ENCODE measurements at places on chromosomes 1 and 21. TPM values are rescaled to one million over a fixed set of nuclear protein-coding genes. Genes with fewer than 3 reads are reported as not detected.
A peak's percentile ranks its signal among the peaks of the same experiment; 100 is the strongest.

DNA sequence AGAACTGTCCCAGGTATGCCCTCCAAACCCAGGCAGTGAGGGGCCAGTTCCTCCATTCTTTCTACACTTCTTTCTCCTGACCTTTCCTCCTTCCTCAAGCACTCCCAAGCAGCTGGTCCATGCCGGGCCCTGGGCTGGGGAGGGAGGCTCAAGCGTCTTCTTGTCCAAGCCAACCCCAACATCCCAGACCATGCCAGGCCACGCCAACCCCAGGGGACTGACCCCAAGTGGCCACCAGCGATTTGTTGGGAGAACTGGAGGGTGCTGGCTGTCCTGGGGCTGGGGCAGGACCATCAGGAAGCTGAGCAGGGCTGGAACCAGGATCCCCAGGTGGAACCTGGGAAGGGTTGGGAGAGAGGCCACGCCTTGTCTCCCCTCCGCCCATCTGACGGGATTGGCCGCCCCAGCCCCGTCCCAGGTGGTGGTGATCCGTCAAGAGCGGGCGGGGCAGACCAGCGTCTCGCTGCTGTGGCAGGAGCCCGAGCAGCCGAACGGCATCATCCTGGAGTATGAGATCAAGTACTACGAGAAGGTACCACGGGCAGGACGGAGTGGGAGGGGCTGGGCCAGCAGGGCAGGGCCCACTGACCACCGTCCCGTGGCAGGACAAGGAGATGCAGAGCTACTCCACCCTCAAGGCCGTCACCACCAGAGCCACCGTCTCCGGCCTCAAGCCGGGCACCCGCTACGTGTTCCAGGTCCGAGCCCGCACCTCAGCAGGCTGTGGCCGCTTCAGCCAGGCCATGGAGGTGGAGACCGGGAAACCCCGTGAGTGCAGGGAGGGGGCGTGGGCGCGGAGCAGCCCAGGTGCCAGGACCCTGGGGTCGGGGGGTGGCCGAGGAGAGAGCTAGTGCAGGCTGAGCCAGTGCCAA, 29.9 kb downstream of the EPHA8 start:
- no peak for DNase-seq
- no peaks in the 10 kb centered on the region for H3K36me3 ChIP-seq
- no peak overlapping the region for H3K4me3 ChIP-seq
- H3K27ac ChIP-seq, result no peak overlapping the region
- no peaks in the 10 kb centered on the region for H3K4me1 ChIP-seq

DNA sequence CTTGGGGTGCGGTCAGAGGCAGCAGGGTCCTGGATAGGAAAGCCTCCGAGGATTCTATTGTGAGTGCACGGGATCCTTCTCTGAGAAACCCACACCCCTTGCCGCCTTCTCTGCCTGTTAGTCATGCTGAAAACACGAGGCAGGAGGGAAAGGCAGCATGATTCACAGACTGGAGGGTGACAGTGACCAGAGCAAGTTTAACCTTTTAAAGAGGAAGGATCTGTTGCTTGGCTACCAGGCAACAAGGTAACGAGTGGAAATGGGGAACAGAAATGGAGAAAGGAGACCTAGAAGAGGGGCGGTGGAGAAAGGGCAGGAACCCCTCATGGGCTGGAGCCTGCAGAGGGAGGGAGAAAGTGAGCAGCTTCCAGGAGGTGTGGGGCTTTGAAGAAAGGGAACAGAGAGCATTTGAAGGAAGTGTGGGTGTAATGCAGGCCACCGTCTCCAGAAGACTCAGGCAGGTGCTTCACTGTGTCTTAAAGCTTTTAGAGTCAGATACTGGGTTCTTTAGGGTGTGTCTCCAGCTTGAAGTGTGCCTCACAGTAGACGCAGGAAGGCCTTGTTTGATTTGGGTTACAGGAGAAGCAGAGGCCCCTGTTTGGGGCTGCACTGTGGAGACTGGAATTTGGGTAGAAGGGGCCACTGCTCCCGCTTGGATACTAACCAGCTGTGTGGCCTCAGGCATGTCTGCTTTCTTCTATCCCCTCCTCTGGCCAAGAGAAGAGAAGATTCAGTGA, 19.1 kb downstream of the OPTC start:
- no peaks in the 10 kb centered on the region for H3K36me3 ChIP-seq
- peak; percentile 79 for DNase-seq
- H3K4me1 ChIP-seq, result no peaks in the 10 kb centered on the region

DNA sequence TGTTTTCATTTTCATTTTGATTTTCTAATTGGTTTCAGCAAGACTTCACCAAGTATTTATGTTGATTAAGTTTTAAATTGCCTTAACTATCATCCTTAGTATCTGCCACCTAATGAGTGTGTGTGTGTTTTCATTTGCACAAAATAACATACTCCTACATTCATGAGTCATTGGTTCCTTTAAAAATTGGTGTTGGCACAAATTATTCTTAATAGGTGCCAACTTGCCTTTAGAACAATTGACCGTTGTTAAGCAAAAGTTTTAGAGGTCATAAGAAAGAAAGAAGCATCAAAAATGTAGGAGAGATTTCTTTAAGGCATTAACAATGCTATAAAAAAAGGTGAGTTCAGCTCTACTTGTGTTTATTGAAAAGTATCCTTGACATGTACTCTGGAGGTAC, 77.5 kb downstream of the FNBP1L start:
- DNase-seq, result no peak
- no peaks in the 10 kb centered on the region for H3K36me3 ChIP-seq
- no peak overlapping the region for H3K27ac ChIP-seq
- H3K4me1 ChIP-seq, result no peaks in the 10 kb centered on the region

- no peak overlapping the region for H3K27ac ChIP-seq
- no peak overlapping the region for H3K4me3 ChIP-seq
- DNase-seq, result no peak
- no peaks in the 10 kb centered on the region for H3K27me3 ChIP-seq
Measured at GRCh38 chr1:97886199-97886598, 34.6 kb downstream of the DPYD start.

DNA sequence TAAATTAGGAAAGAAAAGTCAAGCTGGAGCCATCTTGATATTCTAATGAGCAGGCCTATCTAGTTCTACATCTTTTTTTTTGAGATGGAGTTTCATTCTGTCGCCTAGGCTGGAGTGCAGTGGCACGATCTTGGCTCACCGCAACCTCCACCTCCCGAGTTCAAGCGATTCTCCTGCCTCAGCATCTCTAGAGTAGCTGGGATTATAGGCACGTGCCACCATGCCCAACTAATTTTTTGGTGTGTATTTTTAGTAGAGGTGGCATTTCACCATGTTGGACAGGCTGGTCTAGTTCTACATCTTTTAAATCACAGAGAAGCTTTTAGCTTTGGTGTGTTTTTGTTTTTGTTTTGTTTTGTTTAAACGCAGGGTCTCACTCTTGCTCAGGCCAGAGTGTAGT, 6.8 kb downstream of the TMEM69 start:
- no peak overlapping the region for H3K27ac ChIP-seq
- H3K36me3 ChIP-seq, result peaks cover 13% of the 10 kb centered on the region
- no peaks in the 10 kb centered on the region for H3K27me3 ChIP-seq
- DNase-seq, result no peak
- H3K4me3 ChIP-seq, result no peak overlapping the region

GRCh38 chr1:184270556-184270955, 116.3 kb upstream of the C1orf21 start:
- no peak overlapping the region for H3K27ac ChIP-seq
- H3K4me1 ChIP-seq, result no peaks in the 10 kb centered on the region
- no peak overlapping the region for H3K4me3 ChIP-seq
- no peak for DNase-seq
- no peaks in the 10 kb centered on the region for H3K27me3 ChIP-seq
- H3K36me3 ChIP-seq, result no peaks in the 10 kb centered on the region

- H3K4me1 ChIP-seq, result peaks cover 18% of the 10 kb centered on the region
- no peaks in the 10 kb centered on the region for H3K36me3 ChIP-seq
- H3K4me3 ChIP-seq, result no peak overlapping the region
Measured at GRCh38 chr1:160911441-160911840, 26.5 kb upstream of the ITLN1 start.

- DNase-seq, result no peak
- no peaks in the 10 kb centered on the region for H3K36me3 ChIP-seq
- no peak overlapping the region for H3K4me3 ChIP-seq
Measured at GRCh38 chr1:147717706-147718097, 42.7 kb downstream of the GJA5 start.

DNA sequence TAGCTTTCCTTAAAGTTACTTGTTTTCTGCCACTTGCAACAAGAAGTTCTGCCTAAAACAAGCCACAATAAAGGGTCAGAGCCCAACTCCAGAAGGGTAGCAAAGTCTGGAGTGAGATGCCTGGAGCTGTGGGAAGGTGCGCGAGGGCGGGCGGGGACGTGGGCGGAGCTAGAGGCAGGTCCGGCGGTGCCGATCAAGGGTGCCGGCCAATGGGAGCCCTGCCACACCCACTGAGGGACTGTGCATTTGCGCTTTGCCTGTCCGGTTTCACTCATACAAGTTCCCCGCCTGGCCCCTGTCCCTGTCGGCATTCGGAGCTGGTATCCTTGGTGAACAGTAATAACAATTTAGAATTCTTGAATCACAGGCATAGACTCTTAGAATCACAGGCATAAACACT, 732.4 kb downstream of the MATN1 start:
- H3K4me1 ChIP-seq, result no peaks in the 10 kb centered on the region
- no peak for DNase-seq
- no peak overlapping the region for H3K27ac ChIP-seq
- no peaks in the 10 kb centered on the region for H3K27me3 ChIP-seq

GRCh38 chr1:173268786-173269277, 61.7 kb upstream of the TNFSF4 start:
- H3K27me3 ChIP-seq, result no peaks in the 10 kb centered on the region
- no peaks in the 10 kb centered on the region for H3K36me3 ChIP-seq
- no peak overlapping the region for H3K27ac ChIP-seq
- no peak overlapping the region for H3K4me3 ChIP-seq
- DNase-seq, result no peak

- no peak overlapping the region for H3K27ac ChIP-seq
- H3K4me1 ChIP-seq, result no peaks in the 10 kb centered on the region
- H3K4me3 ChIP-seq, result no peak overlapping the region
- H3K27me3 ChIP-seq, result no peaks in the 10 kb centered on the region
- H3K36me3 ChIP-seq, result no peaks in the 10 kb centered on the region
- no peak for DNase-seq
Measured at GRCh38 chr1:209493559-209493958, 90.0 kb upstream of the CAMK1G start.

The LCK gene
- 0.74 TPM for total RNA-seq

The LCE1F gene
- not detected for total RNA-seq

The CFHR2 gene
- not detected for total RNA-seq

The RCC2 gene
- total RNA-seq, result 11.2 TPM

The CORT gene
- not detected for total RNA-seq

Measured in right atrium auricular region (tissue), 2 donors.